Fibroblast of lung (primary cell): ENCODE measurements at places on chromosomes 7 and 10.

- DNase-seq, result peak; percentile 66
Observed at GRCh38 chr7:108824840-108825580, 255.3 kb downstream of the DNAJB9 start.

DNA sequence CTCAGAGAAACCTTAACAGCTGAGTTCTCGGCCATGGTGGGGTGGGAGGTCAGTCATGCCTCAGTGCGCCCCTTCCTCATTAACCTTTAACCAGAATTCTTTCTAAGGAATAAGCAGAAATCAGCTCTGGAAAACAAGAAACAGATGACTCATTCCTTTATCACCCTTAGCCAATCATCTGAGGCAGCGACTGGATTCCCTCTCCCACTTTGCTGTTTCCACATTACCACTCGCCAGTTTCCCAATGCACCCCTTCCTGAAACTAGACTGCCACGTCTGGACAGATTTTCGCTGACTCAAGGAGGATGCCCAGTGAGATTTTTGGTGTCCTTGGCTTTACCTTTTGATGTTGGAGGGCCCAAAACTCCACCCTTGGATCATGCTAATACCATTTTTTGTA lies 223.8 kb downstream of the PLXDC2 start:
- peak; percentile 25 for DNase-seq

- DNase-seq, result peak; percentile 98
Observed at GRCh38 chr10:71766717-71767419, 6.5 kb downstream of the VSIR start.

GRCh38 chr7:135761751-135762488 lies 13.3 kb upstream of the FAM180A start:
- DNase-seq, result peak; percentile 84

GRCh38 chr10:86658261-86658741 lies 4.0 kb downstream of the OPN4 start:
- DNase-seq, result no peak

DNA sequence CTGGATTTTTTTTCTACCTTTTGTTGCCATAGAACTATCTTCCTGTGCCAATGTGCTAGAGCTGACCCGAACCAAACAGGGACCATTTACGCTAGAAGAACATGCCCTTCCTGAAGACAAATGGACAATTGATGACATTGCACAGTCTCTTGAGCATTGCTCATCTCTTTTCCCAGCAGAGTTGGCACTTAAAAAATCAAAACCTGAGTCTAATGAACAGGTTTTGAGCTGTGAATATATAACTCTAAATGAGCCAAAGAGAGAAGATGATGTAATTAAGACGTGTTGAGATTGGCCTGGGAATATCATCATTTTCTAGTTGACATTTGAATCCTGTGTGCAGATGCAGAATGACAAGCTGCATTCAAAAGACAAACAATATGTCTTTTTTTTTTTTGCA lies 37.1 kb downstream of the TRUB1 start:
- DNase-seq, result no peak

DNA sequence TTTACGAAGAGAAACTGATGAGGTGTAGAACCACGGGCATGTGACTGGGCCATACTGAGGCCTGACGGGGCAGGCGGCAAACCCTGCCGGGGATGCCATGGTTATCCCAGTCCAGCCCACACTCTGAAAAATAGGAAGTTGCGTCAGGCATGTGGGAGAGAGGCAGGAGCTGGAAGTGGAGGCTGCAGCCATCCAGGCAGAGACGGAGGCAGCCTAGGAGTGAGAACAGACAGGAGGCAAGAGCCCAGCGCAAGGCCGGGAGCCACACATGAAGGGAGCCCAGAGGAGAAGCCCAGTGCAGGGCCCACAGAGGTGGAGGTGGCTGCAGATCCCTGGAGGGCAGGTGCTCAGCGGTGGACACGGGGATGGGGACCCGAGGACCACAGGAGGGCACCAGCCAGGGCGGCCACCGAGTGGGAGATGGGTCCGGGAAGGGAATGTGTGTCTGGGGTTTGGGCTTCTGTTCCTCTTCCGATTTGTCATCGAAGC lies 175.2 kb upstream of the PPP2R2D start:
- no peak for DNase-seq

GRCh38 chr7:92092210-92092609 lies 42.1 kb downstream of the CYP51A1 start:
- DNase-seq, result no peak

- peak; percentile 73 for DNase-seq
Observed at GRCh38 chr7:1539181-1539881, 8.8 kb downstream of the MAFK start.

GRCh38 chr10:86533328-86533727 lies 11.7 kb upstream of the WAPL start:
- DNase-seq, result no peak

GRCh38 chr7:117123311-117123926 lies 170.1 kb downstream of the ST7 start:
- peak; percentile 38 for DNase-seq

GRCh38 chr10:81498011-81498551 lies 376.9 kb upstream of the NRG3 start:
- DNase-seq, result no peak

- no peak for DNase-seq
Observed at GRCh38 chr10:18404530-18404929, 246.9 kb downstream of the NSUN6 start.

DNA sequence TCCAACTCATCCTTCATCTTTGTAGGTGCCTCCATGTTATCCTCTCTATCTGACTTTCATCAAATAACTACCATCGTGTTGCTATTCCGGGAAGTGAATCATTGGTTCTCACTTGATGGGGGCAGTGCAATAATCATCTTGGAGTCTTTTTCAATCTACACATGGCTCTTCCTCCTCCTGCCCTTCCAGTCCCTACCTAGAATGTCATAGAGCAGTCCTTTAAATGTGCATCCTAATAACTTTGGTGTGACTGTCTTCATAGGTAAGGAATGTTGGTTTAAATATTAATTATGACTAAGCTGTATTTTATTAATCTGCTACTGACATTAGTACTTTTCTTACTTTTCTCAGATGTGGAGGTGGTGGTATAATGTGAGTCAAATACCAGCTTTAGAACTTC lies 8.4 kb upstream of the CDK14 start:
- DNase-seq, result no peak

GRCh38 chr7:26198133-26198780 lies 2.3 kb downstream of the HNRNPA2B1 start:
- DNase-seq, result no peak

DNA sequence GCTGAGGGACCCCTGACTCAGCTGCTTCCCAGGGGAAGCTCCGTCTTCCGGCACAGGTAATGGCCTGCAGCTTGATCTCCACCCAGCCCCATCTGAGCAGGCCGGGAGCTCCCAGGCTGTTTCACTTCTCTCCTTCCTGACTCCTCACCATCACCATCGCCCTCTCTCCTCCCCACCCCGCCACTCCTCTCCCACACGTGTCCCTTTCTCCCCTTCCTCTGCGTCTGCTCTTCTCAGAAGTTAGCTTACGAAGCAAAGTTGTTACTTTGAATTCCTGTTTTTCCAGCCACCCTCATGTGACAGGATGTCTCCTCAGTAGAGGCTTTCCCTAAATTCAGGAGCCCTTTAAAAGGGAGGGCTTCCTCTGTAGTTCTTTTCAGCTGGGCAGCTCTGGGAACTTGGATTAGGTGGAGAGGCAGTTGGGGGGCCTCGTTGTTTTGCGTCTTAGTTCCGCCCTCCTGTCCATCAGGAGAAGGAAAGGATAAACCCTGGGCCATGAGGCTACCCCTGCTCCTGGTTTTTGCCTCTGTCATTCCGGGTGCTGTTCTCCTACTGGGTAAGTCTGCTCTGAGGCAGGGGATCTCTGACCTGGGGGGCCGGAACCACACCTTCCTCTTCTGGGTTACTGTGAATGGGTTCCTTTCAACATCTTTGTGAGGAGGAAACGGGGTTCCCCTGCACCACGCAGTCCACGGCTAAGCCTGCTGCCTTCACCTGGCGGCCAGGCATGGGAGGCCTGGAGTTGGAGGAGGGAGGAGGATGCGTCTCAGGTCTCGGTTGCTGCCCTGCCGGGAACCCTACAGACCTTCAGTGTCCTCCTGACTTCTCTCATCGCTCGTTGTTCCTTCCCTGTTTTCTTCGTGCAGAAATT lies at the start of gene MRC1:
MRC1 (plus strand) TSS at position 378 of the 871 bp plus-strand sequence; CDS start at position 496, 118 bp downstream.
- no peak for DNase-seq

- no peak for DNase-seq
Observed at GRCh38 chr10:67487906-67488619, 207.9 kb downstream of the CTNNA3 start.

GRCh38 chr7:99032928-99033327 lies 111.0 kb downstream of the SMURF1 start:
- no peak for DNase-seq

DNA sequence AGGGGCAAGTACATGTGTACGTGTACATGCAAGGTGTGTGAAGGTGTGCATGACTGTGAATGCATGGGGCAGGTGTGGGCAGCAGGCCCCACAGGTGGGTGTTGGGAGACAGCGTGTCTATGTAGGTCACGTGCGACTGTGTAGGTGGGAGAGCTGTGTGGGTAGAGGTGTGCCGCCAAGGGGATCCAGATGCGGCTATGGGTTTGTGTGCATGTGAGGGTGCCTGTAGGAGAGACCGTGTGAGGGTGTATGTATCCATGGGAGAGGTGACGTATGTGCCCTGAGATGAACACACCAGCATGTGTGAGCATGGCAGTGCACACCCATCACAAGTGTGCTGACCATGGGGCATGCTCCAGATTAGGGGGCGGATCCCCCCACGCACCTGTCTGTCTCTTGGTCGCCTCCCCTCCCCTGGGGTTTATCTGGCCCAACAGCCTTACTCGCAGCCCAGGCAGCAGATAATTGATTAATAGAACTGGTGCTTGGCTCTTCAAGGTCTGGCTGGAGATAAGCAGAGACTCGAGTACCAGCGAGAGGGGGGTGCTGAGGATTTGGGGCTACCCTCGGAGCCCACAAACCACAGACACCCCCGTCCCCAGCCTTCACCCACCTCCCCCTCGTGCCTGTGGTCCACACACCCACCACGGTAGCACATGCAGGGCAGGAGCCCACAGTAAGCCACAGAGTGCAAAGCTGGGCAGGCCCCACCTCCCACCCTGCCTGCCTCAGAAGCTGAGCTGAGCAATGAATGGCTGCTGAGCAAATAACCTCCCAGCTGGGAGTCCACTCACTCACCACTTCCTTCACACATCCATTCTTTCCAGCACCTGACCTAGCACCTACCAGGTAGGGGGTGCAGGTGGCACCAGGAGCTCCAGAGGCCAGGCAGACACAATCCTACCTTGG lies 41.4 kb upstream of the ZMIZ1 start:
- no peak for DNase-seq

GRCh38 chr7:128020159-128020558 lies 11.1 kb downstream of the LRRC4 start:
- no peak for DNase-seq

DNA sequence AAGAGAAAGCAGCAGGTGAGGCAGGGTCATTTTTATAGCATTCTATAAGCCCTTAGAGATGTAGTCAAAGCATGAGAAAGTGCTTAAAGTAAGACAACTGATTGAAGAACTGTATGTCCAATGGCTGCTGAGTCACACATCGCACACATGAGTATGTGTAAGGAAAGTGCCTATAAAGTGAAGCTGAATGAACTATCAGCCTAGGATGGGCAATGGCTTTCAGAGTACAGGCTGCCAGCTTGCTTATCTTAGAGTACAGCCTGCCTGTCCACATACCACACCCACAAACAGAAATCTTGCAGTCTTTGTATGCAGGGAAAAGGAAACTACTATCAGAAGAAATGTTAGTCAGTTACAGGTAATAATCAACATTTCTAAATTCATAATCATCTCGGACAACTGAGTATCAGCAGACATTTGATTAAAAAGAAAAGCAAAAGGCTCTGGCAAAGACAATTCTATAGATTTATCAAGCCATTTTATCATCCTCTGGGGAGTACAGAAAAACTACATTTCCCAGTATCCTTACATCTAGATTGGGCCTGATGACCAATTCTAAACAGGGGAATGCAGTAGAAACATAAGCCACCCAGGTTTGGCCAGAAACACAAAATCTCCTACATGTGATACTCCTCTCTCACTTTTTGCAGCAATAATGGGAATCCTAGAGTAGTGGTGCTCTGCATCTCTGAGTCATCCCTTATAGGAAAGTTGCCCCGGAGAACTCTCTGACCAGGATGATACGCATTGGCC lies 16.2 kb upstream of the EPHB6 start:
- no peak for DNase-seq

DNA sequence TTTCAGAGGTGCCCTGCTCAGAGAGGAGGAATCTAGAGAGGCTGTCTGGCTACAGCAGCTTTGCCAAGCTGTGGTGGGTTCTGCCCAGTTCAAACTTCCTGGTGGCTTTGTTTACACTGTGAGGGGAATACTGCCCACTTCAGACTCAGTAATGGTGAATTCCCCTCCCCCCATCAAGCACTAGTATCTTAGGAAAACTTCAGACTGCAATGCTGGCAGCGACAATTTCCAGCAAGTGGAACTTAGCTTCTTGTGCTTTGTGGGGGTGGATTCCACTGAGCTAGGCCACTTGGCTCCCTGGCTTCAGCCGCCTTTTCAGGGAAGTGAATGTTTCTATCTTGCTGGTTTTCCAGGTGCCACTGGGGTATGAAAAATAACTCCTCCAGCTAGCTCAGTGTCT lies 42.8 kb downstream of the CYP2C8 start:
- DNase-seq, result no peak

DNA sequence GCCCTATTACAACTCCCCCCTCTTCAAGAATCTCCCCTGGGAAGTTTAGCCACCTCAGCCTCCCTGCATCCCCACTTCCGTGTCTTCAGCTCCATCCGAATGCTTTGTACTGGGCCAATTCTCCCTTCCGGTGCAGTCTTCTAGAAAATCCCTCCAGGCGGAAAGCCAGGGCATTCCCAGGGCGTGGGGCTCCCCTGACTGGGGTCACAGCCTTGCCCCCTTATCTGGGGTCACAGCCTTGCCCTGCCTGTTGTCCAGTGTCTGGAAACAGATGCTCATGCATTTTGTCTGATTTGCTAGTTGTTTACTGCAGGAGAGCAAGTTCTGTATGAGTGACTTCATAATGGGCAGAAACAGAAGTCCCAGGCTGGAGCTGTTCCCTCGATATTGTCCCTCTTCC lies 112.5 kb upstream of the TCERG1L start:
- DNase-seq, result no peak

DNA sequence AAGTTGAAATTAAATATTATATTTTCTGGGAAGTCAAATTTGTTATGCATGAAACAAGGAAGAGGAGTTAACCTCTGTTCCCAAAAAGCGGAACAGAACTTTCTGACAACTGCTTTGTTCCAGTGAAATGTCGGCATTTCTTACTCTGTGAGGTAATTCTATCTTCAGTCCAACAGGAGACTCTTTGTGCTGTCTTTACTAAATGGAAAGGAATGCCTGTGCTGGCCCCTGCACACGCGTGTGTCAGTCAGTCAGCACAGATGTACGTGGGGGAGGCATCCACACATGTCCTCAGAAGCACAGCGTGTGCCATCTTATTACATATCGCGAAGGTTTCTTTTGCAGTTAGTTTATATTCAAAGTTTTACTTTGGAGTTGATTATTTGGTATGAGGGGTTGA lies 37.5 kb downstream of the NET1 start:
- DNase-seq, result peak; percentile 70

DNA sequence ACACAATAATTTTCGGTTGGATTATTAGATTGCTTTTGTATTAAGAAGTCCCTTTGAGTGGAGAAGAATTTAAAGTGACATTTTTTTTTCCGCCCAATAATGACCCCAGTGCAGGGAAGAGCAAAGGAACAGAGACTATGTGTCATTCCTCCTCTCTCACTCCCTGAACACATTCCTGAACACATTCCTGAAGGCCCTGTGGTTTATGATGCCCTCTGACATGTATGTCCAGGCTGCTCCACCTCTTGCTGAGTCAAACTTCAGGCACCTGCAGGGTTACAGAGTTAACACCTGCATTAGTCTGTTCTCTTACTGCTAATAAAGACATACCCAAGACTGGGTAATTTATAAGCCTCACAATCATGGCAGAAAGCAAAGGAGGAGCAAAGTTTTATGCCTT lies 704.0 kb upstream of the LRRN3 start:
- DNase-seq, result peak; percentile 32

- DNase-seq, result peak; percentile 71
Observed at GRCh38 chr10:8073691-8074416, 19.4 kb downstream of the GATA3 start.
